CD4-positive, alpha-beta T cell treated with Interleukin-4 for 4 hours (primary cell): ENCODE measurements at places on chromosomes 6 and 20.

DNA sequence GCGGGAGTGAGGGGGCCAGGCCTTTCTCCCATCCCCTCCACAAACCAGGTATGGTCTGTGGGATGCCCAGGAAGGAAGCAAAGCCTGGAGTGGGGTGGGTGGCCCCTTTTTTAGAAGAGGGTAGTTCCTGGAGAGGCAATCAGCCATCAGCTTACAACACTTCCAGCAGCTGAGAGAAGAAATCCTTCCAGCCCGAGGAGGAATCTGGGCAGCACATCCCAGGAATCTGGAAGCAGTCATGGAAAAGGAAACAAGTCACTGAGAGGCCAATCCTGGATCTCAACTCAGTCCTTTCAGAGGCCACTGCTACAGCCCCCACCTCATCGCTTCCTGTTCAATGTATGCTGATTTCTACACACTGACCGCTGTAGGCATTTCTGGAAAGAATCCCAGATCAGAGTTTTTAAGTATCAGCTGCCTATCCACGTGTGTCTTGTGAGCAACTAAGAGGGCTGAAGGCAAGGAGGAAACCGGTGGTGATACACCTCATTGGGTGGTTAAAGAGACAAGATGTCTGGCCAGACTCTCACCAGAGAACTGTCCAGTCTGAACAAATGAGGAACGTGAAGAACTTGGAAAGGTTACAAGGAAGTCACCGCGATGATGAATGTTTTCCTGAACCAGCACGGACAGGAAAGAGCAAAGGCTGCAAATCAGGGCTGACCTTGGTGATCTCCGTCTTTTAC, 92.9 kb upstream of the SHLD1 start:
- no peak for DNase-seq

GRCh38 chr6:41939176-41939847, 2.3 kb downstream of the CCND3 start:
- DNase-seq = no peak

DNA sequence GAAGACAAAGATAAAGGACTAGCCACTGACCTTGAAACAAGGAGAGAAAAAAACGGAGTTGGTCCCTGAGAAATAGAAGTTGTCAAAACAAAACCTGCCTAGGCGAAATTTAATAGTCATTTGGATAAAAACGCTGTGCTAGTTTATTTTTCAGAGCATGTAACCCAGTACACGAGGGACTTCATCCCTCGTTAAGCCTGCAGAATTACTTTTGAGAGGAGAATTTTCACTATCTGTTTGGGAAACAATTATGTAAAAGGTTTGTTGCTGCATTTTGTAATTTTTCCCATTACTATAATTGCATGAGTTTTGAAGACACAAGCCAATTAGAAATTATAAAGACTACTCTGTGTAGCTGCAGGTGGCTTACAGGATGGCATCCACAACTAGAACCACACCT, 71.6 kb upstream of the MAP3K7 start:
- DNase-seq = no peak

GRCh38 chr6:73030257-73030656, 195.0 kb downstream of the KHDC1L start:
- DNase-seq = no peak

- no peak for DNase-seq
Measured at GRCh38 chr6:143141442-143141841, 80.8 kb downstream of the AIG1 start.

DNA sequence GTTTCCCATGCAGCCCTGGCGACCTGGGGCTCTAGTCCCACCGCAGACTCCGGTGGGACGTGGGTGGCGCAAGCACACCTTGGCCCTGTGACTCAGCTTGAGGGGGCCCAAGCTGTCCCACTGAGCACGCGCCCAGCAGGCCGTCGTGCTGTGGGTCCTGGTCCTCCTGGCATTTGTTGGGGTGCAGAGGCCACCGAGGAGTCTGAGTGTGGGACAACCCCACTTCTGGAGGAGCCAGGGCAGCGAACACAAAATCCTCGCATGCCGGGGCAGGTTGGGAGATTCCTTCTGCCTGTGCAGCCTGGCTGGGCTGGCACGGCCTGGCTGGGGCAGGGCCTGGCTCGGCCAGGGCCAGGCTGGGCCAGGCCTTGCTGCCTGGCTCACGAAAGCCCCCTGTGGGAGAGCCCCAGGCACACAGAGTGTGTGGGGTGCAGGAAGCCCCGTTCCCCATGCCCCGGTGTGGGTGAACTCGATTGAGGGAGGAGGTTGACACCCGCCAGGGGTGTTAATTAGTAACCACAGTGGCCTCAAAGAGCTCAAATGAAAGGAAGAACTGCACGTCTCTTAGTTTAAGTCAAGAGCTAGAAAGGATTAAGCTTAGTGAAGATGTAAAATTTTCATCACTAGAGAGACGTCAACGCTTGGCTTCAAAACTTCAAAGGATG, 1808.5 kb upstream of the DEFB115 start:
- DNase-seq = no peak

DNA sequence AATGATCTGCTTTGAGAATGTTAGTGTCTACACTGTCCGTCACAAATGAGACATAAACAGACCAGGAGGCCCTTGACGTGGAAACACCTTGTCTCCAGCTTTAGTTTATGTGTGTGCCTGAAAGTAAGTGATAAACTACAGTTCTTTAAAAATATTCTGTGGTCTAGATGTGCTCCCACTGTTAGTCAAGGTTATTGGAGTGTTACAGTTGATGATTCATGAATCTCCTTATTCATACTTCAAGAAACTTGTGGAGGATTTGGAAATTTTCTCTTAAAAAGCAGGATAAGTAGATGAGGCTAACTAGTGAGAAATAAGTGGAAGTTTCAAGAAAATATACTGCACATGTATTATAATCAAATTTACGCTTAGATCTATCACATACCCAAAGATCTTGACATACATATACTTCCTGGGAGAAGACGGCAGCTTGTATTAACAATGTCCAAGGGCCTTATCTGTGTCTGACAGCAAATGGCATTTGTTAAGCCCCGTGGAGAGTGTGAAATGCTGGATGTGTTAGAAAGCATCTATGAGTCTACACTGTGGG, 90.5 kb upstream of the MBOAT1 start:
- DNase-seq = no peak

GRCh38 chr6:89689732-89690131, 51.2 kb upstream of the LYRM2 start:
- no peak for DNase-seq

- DNase-seq = no peak
Measured at GRCh38 chr6:35260591-35261570, 1.3 kb downstream of the ZNF76 start.

DNA sequence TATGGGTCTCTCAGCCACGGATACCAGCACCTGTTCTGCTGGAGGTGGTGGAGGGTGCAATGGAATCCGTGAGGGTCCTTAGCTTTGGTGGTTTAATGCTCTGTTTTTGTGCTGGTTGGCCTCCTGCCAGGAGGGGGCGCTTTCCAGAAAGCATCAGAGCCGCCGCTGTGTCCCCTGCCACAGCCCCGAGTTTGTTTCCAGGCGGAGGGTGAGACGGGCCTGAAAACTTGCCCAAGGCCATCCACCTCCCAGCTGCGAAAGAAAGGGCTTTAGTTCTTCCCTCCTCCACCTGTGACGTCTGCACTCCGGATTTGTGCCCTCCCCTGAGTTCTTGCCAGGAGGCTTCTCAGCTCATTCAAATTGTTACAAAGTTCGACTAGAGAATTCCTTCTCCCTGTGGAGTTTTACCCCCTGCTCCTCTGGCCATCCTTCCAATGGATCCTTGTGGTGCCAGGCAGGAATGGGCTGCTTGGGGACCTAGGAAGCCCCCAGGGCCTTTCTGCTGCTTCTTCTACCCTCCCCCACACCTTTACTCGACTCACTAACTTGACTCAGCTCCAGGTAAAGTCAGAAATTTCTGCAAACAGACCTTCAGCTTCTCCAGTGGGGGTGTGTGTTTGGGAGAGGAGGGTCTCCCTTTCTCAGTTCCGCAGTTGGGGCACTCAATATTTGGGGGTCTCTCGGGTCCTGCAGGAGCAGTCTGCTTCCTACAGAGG, 873.7 kb downstream of the KIF16B start:
- no peak for DNase-seq

- no peak for DNase-seq
Measured at GRCh38 chr6:159440911-159441703, 251.9 kb downstream of the SOD2 start.

- DNase-seq = no peak
Measured at GRCh38 chr6:330948-331347, 38.7 kb downstream of the DUSP22 start.

GRCh38 chr6:15265787-15266186, 19.9 kb downstream of the JARID2 start:
- DNase-seq = no peak
